ENCODE measurements at places on chromosomes 6 and 20.

- no peak for DNase-seq
Measured at GRCh38 chr6:143092768-143093167, 32.1 kb downstream of the AIG1 start.

DNA sequence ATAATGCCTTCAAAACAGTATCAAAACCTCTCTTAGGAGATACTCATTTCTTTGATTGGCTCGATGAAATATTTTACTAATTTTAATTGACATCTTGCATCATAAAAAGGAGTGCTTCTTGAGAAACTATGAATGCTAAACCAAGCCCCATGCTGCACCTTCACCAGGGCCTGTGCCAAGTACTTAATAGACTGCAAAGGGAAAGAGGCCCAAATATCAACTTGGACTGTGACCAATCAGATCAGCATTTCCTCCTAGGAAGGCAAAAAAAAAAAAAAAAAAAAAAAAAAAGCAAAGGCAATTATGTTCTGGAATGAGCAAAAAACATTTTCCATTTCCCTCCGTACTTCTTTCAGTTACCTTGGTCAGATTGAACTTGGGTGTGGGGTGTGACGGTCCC, 253.0 kb upstream of the SOX4 start:
- peak; percentile 44 for DNase-seq

DNA sequence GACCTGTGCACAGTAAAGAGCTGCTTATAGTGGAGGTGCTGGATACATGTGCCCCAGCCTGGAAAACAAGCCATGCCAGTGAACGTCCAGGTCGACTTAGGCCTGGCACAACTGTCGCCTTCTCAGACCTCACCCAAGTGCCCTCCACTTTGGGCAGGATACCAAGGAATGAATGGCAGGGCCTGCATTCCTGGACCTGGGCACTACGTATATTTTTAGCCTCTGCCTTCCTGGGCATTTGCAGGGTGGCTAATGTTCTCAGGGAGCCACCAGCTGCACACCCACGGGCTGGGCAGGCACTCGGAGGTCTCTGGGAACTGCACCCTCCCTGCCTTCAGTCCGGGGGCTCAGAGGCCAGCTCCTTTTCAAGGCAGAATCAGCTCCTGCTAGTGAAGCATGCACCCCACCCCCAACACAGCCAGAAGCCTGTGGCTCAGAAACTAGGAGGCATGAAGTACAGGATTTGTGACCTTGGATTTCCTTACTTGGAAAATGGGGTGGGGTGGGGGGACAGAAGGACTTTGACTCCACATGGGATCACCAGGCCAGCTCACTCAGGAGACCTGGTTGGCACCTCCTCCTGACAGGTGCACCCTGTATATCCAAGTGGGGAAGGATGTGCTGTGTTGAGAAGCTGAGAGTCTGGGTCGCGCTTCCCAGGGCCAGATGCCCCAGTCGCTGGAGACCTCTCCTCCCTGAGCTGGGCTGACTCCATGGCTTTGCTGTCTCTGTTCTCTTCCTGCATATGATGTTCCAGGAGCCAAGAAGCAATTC, 2.5 kb upstream of the LSM14B start:
- no peak for DNase-seq

- no peak for DNase-seq
Measured at GRCh38 chr6:92690997-92691599, 728.3 kb downstream of the EPHA7 start.

- no peak for DNase-seq
Measured at GRCh38 chr6:19301980-19302379, 535.2 kb upstream of the ID4 start.

DNA sequence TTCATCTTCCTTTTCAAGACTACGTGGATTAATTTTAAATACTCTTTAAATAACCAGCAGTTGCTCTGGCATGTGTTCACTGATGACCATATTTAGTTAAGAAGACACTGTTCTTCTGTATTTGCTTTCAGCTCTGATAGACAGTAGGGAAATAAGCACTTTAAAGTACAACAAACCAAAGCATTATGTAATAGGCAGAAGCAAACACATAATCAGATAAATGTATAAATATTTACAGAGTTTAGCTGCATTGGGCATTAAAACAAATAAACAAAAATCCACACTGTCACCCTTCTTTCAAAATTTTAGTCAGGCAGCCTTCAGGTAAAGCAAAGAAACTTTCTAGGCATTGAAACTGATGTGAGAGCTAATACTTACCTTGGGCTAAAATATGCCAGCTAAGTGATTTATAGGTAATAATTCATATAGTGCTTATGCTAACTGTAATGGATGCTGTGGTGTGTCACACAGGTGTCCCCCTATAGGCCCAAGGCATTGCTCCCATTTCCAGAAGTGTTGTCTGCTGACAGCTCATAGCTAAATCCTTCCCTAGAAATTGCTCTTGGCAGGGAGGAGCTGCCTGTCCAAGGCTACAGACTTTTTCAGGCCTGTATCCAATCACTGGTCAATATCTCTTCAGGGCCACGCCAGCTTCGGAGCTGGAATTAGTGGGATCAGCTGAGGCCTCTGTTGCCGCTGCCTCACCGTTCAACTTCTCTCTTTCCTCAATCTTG, 111.5 kb upstream of the CITED2 start:
- no peak for DNase-seq

DNA sequence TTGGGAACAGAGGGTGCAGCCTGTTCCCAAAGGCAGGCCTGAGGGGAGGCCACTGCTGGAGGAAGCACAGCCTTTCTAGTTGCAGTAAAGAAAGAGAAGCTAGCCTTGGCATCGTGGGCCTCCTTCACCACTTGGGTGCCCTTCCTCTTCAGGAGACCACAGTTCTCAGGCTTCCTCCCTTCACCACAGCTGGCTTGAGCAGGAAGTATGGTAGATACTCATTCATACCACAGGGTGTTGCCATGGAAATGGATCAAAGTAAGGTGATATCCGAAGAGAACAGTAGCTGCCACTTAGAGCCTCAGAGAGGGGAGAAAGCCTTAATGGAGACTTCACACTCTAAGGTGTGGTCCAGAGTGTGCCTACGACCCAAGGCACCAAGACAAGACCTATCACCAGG, 120.4 kb upstream of the RIPOR2 start:
- no peak for DNase-seq

DNA sequence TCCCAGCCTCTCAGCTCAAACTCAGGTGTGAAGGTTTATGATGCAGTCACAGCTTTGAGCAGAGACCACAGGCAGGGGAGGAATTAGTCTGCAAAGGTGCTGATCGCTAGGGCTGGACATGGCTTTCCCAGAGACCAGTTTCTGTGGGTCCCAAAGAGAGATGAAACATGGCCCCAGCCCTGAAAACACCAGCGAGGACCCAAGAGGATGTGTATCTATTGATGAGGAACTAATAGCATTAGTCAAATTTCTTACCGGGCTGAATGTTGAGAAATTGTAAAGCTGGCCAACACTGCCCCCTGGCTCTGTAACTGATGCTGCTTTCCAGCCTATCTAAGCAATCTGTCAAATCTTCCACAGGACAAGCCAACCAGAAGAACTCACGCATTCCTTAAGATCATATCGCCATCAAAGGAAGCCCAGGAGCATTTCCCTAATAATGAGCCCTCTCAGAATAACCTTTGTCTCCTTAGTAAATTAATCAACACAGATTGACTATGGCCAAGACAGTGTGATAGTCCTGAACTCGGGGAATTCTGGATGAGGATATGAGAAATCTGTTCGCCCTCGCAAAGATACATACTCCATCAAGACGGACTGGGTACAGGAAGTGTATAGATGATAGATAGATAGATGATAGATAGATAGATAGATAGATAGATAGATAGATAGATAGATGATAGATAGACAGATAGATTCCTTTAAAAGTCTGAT, 7.8 kb upstream of the ACSS1 start:
- DNase-seq = peak; percentile 83

GRCh38 chr20:19601126-19601810, 156.8 kb upstream of the RIN2 start:
- DNase-seq = no peak

DNA sequence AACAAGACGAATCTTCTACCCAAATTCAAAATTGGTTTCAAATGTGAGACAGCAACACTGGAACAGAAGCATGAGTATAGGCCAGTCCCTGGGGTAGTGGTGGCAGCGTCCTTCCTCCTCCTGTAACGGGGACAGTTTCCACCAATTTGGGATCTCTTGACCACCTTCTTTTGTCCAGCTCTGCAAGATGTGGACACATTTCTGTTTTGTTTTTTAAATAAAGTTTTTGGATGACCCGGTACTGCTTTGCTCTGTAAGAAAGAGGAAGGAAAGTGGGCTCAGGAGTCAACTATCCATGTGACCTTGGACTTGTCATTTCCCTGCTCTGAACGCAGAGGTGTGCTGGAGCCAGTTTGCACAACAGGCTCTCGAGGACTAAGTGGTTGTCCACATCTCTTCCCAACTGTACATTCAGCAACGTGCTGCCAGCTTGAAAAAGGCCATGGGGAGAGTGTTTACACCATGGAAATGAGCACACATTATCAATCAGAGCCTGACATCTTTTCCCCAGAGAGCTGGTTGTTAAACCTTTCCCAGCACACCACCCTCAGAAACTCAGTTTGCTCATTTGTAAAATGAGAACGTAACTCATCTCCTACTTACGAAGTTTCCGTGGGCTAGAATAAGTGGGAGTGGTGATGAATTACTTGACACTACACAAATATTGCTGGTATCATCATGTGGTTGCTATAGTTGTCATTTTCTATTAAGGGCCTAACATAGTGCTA, 66.5 kb downstream of the ADTRP start:
- no peak for DNase-seq

- peak; percentile 31 for DNase-seq
Measured at GRCh38 chr6:83609248-83609647, 96.9 kb downstream of the PRSS35 start.

- DNase-seq = no peak
Measured at GRCh38 chr6:67391955-67392354, 1243.1 kb upstream of the ADGRB3 start.

DNA sequence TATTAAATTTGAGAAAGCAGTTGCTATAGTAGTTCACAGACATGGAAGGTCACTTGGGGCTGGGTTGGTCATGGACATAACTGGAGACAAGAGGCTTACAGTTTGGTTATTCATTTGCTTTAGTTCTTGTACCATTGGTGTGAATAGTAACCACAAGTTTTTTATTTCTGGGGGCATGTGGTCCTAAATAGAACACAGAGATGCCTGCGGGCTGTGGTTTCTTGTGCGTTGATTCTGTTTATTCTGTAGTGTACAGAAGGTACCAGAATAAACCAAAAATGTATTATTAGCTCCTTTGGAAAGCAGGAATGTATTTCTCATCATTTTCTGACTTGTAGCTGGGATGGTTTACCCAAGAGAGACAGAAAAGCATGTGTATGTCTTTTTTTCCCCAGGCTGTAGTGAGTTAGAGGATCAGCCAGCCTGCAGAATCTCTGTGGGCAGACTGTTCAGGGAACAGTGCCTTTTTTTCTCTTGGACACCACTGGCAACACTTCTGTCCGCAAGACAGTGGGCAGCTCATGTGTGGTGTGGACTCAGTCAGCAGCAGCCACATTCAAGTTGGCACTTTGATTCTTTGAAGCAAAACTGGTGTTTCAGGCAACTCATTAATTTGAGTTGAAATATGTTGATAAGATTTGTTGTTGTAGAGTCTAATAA, 122.1 kb downstream of the LRRC1 start:
- DNase-seq = no peak

- DNase-seq = no peak
Measured at GRCh38 chr20:38995536-38996044, 33.4 kb downstream of the DHX35 start.

GRCh38 chr6:94005835-94006234, 586.5 kb upstream of the EPHA7 start:
- DNase-seq = no peak

- DNase-seq = no peak
Measured at GRCh38 chr6:101539510-101540245, 146.2 kb downstream of the GRIK2 start.

DNA sequence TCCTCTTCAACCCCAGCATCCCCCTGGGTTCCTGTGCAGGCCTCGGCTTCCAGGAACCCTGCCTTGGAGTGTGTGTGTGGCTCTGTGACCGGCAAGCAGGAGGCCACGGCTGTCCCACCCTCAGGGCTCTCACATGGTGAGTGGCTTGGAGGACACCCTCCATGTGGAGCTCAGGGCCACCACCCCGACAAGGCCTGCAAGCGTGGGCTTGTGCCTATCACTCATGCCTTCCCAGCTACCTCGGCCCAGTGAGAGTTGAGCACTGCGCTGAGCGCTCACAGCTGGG, 76.7 kb downstream of the DACT2 start:
- no peak for DNase-seq

- no peak for DNase-seq
Measured at GRCh38 chr6:166119116-166119911, 48.3 kb downstream of the TBXT start.

GRCh38 chr20:22248051-22248667, 336.2 kb downstream of the FOXA2 start:
- peak; percentile 19 for DNase-seq

GRCh38 chr6:35292494-35292893, 5.1 kb upstream of the DEF6 start:
- DNase-seq = no peak

- no peak for DNase-seq
Measured at GRCh38 chr6:11589261-11589660, 51.7 kb downstream of the TMEM170B start.

- DNase-seq = no peak
Measured at GRCh38 chr6:25100288-25100687, 164.5 kb upstream of the RIPOR2 start.

DNA sequence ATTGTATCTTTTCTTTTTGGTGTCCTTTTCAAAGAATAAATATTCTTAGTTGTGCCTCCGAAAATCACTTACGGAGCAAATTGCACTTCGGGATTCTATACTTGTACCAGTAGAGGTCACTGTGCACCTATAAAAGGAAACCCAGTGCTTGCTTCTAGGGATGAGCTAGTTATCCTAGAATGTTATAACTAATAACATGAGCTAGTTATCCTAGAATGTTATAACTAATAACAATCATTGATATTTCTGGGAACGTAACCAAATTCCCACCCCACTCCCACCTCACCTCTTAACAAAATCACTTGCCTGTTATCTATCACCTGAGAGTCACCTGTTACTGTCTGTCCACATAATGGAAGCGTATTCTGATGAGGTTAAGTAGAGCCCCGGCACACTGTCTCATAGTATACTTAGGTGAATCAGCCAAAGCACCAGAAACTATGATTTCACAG, 126.9 kb upstream of the TIAM2 start:
- DNase-seq = peak; percentile 81

- DNase-seq = no peak
Measured at GRCh38 chr6:16723826-16724225, 37.4 kb downstream of the ATXN1 start.

GRCh38 chr20:52921340-52921739, 50.8 kb upstream of the TSHZ2 start:
- no peak for DNase-seq

GRCh38 chr6:50602292-50602691, 111.0 kb upstream of the TFAP2D start:
- peak; percentile 80 for DNase-seq

GRCh38 chr6:84403545-84403944, 176.1 kb upstream of the CEP162 start:
- DNase-seq = no peak

- DNase-seq = no peak
Measured at GRCh38 chr6:35402136-35402855, 49.8 kb upstream of the FANCE start.
